ENCODE measurements at places on chromosomes 11 and 22.

DNA sequence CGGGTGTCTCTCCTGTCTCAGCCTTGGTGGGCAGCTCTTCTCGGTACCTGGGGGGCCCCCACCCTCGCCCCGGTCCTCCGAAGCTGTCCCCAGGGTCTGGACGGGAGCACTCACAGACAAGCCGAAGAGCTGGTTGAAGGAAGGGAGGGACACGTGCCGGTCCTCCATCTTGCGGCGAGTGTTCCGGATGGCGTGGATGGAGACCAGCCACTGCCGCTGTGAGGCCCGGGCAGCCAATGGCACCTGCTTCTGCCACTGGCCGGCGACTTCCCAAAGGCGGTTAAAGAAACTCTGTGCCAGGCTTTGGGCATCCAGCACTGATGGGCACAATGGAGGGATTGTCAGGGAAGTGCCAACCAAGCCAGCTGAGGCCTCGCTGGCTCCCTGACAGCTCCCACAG lies 18.7 kb downstream of the PPM1F start:
- DNase-seq: no peak

- DNase-seq: no peak
These were observed 272.8 kb downstream of the FAM76B start for GRCh38 chr11:95516786-95517185.

DNA sequence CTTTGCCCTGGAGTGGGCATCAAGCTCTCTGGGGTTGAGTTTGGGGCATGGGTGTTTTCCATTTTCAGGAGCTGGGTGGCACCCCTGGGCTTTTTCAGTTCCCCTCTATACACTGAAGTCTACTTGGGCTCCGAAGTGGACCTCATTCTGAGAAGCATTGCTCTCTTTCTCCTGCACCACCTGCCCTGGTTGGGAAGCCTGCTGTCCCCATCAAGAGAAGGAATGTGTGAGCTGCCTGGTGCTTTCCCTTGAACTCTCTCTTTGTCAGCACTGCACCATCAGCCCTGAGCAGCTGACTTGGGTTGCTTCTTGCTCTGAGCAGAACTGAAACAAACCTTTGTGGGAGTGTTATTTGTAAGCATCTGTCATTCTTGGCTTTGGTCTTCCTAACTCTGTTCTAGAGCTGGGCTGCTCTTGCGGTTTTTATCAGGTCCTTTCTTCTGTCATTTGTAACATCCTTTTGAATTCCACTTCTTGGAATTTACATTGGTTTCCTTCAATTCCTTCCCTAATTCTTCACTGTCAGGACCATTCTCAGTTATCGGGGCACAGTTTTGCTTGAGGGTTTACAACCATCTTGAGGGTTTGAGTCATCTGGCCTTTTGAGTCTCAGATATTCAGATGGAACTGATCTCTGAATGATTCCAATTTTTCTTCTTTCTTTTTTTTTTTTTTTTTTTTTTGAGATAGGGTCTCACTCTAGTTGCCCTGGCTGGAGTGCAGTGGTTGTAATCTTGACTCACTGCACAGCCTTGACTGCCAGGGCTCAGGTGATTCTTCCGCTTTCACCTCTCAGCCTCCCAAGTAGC lies 20.5 kb downstream of the UBE2L3 start:
- no peak for DNase-seq

DNA sequence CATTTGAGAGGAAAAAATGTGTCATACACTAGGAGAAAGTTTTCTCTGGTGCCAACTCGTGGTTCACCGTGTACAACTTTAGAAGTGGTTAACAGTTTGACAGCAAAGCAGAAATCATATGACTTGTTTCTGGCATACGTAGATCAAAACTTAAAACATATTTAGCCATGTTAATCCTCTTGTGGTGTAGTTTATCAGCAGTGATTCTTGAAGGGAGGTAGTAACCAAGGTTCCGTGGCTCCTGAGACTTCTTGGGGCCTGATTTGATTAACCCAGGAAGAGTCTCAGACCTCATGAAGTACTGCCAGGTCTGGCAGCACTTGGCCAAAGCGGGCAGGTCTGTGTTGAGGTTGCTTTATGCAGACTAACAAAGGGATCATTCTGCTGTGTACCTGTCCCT lies 40.5 kb downstream of the SREBF2 start:
- DNase-seq: no peak

- no peak for DNase-seq
These were observed 28.1 kb downstream of the SBF2 start for GRCh38 chr11:10265936-10266335.

DNA sequence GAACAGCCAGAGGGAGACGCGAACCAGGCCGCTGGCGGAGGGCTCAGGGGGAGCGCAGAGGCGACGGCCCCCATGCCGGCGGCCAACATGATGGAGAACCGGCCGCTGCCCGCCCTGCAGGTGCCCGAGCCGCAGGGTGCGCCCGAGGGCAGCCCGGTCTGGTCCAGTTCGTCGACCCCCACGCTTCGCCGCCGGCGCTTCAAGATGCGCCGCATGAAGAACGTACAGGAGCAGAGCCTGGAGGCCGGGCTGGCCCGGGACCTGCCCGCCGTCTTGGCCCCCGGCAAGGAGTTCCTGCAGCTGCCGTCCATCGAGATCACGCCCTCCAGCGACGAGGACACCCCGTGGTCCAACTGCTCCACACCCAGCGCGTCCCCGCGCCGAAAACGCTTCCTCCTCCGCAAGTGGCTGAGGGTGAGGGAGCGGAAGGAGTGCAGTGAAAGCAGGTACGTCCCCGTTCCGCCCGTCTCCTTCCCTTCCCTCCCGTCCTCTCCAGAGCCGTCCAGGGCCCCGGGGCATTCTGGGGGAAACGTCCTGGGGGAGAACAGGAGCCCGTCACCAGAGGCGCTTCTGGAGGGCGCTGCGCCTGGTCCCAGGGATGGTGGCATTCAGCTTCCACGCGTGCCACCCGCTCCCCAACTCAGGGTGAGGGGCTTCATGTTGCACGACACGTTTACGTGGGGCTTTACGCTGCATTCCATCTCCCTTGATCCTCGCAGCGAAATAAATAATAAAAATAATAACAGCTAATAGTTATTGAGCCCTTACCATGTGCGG lies 840 bp downstream of the GRAMD1B start:
- no peak for DNase-seq

DNA sequence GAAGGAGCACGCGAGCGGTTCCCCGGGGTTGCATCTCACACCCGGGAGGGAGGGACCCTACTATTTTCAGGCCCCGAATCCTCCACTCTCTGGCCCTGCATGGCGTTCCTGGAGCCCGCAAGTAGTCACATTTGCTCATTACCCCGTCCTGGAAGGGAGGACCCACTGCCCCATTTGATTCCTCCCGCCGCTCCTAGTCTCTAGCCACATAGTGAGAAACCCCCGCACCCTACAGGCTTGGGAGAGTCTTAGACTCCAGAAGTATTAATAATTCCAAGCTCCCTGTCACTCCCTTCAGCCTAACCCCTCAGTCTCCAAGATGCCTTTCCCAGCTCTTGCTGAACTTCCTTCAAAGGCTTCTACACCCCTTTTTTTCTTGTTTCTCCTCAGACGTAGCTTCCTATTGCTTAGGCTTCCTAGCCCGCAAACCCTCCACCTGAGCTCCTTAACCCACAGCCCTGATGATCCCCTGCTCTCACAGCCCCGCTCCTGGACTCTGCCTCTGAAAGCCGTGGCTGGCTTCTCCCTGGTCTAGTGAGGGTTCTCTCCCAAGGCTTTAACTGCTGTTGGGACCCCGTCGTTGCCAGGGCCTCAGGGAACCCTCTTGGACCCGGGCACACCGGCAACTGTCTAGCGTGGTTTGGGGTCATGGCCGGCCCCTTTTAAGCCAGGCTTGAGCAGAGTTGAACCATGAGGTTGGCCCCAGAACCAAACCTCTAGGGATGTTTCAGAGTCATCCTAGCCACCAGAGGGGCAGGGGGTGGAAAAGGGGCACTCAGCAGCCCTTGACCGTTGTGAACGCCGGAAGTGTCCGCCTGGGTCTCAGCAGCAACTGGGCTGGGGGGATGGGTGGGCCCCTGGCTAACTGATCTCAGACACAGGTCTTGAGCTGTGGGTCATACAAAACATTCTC lies 862 bp downstream of the GGA1 start:
- no peak for DNase-seq

GRCh38 chr11:9821008-9821752 lies 157.3 kb downstream of the SWAP70 start:
- no peak for DNase-seq

DNA sequence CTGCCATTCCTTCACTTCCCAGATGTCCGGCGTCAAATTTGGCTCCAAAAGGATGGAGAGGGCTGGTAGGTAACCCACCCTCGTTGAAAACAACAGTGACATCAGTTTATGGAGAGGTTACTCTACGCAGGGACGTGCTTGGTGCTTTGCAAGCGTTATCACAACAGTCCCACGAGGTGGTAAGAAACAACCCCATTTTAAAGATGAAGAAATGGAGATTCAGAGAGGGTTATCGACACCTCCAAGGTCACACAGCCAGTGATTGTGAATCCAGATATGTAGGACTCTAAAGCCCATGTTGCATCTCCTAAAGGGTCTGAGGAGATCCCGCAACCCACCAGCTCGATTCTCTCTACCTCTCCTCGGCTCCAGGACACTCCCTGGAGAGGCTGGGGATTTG lies 773 bp downstream of the MIAT start:
- DNase-seq: no peak

GRCh38 chr11:75503531-75504099 lies 22.1 kb downstream of the GDPD5 start:
- no peak for DNase-seq

DNA sequence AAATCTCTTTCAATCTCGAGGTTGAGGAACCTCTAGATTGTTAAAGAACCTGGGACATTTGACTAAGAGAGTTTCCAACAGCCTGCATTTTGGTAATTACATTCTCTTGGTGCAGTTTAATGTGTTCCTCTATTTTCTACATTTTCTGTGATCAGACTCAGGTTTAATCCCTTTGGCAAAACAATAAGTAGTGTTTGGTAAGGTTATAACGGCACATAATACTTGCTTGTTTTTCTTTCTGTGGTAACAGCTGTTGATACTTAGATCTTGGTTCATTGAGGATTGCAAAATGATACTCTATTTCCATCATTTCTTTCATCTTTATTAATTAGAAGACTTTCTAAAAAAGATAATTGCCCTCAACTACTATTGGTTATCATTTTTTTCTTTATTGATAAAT lies 271.3 kb downstream of the SBF2 start:
- DNase-seq: no peak

DNA sequence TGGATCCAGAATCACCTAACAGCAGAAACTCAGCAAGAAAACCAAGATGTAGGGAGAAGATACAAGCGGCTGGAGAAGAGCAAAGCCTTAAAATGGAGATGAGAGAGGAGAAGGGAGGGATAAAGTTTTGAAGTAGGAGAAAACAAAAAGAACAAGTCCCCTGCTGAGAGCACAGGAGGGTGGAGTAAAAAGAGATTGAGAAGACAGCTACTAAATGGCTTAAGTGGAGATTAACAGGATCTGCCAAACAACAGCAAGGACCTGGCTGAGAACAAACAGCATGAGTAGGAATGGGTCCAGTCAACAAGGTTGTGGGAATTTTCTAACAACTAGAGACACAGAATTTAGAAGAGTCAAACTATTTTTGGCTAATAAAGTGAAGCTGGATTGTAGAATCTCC lies 18.1 kb downstream of the BTG4 start:
- no peak for DNase-seq

- no peak for DNase-seq
These were observed 37.9 kb downstream of the CDPF1 start for GRCh38 chr22:46212195-46212594.

- DNase-seq: no peak
These were observed at the start of gene SHISA8 for GRCh38 chr22:41915035-41915785. Gene SHISA8, minus strand, starts transcription at chr22:41915074. Its CDS starts 407 bp downstream, at chr22:41914667.

DNA sequence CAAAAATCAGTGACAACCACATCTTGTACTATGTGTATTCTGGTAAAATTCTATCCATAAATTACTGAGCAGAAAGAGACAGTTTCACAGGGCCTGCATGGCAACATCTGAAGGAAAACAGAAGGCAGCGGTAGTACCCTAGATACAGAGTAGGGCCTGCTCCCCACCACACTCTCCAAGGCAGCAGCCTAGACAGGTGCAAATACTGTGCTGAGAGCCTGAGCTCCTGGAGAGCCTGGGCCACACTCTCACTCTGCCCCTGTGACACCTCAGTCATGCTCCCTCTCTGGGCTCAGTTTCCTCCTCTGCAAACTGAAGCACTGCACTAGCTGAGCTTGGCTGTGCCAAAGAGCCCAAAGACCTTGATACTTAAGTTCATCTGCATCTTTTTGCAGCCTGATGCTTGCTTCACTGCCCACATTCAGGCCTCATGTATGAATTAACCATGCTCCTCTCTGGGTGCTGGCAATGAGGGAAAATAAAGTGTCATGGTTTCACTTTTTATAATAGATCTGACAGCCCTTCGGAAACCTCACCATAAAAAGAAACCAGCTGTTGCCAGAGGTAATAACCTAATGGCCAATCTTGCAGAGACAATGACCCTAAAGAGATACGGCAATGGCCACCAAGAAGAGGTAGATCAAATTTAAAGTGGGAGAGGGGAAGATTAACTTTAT lies 104.7 kb downstream of the PLEKHA7 start:
- no peak for DNase-seq

- no peak for DNase-seq
These were observed 372.0 kb upstream of the B3GAT1 start for GRCh38 chr11:134784046-134784445.

- no peak for DNase-seq
These were observed 722.2 kb upstream of the TENM4 start for GRCh38 chr11:80163011-80163410.

- DNase-seq: no peak
These were observed 170.6 kb upstream of the SOX6 start for GRCh38 chr11:16526947-16527346.

DNA sequence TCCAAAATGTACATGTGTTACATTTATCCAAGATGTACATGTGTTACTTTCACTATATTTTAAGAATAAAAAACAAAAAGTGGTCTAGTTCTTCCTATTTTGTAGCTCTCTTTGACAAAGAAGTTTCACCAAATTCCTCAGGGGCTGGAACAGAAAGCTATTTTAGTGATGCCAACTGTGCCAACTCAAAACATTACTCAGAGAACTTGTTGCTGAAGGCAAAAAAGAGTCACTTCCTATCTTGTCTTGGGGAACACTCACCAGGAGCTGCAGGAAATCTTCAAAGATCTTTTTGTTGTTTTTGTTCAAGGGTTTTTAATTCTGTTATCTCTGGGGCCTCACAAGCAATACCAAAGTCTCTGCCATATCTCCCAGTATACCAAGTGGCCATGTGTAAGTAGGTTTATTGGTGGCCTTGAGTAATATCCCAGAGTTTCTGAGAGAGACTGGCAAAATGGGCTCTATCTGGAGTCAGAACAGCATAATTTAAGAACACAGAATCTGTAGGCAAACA lies 13.6 kb upstream of the EED start:
- DNase-seq: no peak

DNA sequence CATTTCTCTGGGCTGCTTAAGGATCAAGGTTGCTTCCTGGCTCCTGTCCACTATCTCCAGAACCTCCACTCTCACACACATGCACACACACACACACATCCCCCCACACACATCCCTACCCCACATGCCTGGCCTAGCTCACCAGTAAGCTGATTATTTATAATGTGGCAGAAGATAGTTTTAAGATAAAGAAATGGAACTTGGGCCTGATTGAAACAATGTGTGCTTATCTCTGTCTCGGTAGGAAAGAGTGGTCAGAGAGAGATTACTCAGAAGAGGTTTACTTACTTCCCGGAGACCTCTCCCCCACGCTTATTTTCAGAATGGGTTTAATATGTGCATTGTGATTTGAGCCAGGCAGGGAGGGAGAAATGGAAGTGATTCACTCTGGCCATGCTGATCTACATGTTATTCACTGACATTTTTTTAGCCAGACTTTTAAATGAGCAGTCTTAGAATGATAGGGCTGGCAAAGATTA lies 422.4 kb downstream of the TENM4 start:
- no peak for DNase-seq

Data from stimulated activated CD8-positive, alpha-beta memory T cell treated with anti-CD3 and anti-CD28 coated beads, Interleukin-15, amount 100 ng/mL, for 24 hours (primary cell).